ENCODE measurements at places on chromosomes 1 and 21. TPM values are rescaled to one million over a fixed set of nuclear protein-coding genes. Genes with fewer than 3 reads are reported as not detected.

- DNase-seq, result no peak
These were observed 125.8 kb downstream of the PLPP3 start for GRCh38 chr1:56453417-56454078.

- no peak for DNase-seq
These were observed 87.5 kb downstream of the CAMTA1 start for GRCh38 chr1:6872573-6873261.

DNA sequence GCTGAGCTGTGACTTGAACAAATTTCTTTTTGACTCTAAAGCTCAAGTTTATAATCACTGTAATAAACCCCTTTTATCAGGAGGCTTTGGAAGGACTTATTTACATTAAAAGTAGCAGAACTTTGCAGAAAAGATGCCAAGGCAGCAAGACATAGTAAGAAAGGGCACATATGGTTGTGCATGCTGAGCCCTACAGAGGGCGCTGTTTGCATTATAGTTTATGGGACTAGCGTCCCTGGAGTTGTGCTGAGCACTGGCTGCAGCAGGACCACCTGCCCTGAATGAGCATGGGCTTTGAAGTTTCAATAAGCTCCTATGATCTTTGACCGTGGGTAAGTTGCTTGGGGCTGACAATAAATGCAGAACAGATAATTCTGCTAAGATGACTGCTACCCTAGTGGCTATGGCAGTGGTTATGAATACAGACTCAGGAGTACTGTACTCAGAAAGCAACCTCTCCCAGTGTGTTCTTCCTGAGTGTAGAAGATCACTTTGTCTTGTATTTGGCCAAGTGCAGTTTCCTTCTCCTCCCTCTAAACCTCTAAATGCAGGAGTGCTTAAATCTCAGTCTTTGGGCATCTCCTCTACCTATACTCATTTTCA, 45.4 kb upstream of the USP1 start:
- no peak for DNase-seq

GRCh38 chr1:92655197-92655801, 129.6 kb downstream of the EVI5 start:
- DNase-seq, result no peak

DNA sequence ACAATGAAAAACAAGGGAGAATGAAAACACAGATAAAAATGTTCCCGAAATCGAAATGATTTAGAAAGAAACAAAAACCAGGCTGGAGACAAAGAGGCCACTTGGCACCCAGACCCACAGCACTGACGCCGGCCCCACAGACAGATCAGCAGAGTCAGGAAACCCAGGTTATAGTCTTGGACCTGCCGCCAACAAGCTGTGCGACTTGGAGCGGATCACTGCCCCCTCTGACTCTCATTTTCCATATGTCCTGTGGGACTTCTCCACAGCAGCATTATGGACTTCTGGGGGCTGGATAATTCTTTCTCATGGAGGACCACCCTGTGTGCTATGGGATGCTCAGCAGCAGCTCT, 72.4 kb downstream of the MATN1 start:
- no peak for DNase-seq

GRCh38 chr1:106964495-106964894, 92.0 kb upstream of the PRMT6 start:
- no peak for DNase-seq

DNA sequence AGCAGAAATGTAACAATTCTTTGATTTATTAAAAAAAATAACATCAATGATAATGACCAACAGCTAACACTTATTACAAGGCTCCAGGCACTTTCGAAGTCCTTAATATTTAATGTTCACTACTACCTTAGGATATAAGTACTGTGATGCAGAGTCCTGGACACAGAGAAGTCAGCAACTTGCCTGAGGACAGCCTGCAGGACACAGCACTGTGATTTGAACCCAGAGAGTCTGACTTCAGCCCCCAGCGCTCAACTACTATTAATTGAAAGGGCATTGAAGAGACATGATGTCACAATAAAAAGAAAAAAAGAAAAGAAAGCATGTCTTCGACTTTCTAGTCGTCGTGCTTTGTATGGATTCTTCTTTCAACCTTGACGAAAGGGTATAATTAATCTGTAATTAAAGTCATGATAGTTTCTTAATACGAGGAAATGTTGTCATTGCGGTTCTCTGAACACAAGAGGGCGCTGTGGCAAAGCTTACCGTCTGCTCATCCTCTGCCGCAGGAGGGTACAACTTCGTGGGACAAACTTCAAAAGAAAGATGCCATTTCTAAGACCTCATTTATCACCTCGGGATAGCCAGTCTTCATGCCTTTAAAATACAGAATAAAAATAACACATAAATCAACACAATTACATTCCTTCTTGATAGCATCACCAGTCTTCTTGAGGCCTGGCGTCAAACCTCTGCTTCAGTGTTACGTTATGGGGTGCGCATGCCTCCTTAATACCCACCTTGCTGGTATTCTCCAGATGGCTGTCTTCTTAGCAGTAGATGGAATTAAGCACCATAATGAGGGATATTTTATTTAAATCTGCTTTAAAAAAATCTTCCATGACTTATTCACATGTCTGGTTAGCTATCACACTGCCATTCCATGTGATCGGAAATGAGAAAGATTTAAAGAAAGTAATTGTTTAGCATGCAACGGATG, 240.1 kb downstream of the DISC1 start:
- peak; percentile 54 for DNase-seq

Gene TMEM269
- total RNA-seq, result not detected

Gene SLAMF6
- total RNA-seq, result 1.2 TPM

DNA sequence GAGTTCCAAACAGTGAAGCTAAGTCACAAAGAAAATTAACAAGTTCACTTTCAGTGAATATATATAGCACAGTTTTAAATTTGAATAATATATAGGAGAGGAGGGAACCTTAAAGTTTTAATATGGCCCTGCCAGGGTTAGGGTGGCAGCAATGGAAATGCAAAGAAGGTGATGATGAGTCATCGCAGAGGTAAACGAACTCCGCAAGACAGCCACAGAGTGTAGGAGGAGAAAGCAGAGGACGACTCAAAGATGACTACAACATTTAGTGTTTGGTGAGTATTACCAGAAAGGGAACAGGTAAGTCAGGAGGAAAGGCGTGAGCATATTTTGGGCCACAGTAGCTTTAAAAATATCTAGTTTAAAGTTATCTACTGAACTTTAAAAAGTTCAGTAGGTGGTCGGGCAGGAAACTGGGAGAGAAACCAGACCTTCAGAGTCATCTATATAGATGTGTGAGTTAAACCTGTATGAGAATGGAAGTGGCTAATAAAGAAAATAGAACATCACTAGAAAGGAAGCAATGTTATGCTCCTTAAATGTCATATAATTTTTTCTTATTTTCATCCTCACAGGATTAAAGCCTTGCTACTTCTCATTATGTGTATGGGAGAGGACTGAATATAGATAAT, 75.7 kb downstream of the UCHL5 start:
- DNase-seq, result no peak

DNA sequence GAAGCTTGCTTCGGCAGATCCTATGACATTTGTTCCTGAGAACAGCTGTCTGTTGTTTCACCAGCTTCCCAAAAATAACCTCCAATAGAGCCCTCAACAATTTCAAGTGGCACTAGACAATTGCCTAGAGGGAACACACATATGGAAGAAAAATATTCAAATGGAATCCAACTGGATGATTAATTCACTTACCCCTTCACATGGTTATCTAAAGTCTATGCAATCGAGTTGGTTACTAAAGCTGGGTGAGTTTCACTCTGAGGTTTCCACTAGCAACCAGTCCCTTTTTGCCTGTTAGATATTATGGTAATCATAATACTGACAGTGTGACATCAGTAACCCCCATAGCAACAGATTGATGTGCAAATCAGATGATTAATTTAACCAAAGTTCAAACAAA, at the start of gene LEMD1:
TSS of gene LEMD1 (minus strand) at position 259 of the 400 bp plus-strand sequence. CDS start 1,520 bp downstream, outside the sequence.
- DNase-seq, result no peak

GRCh38 chr1:59333626-59334277, 36.9 kb downstream of the FGGY start:
- DNase-seq, result no peak

Gene AADACL4
- not detected for total RNA-seq

Gene TMCO4
- total RNA-seq, result 39.6 TPM

DNA sequence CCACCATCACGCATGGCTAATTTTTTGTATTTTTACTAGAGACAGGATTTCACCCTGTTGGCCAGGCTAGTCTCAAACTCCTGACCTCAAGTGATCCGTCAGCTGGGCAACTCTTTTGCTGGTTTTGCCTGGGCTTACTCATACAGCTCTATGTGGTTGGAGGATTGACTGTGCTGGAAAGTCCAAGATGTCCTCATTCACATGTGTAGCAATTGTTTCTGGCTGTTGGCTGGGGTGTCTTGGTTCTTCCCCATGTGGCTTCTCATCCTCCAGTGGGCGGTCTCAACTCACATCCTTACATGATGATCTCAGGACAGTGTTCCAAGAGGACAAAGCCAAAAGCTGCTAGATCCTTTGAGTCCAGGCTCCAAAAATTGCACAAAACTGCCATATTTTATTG, 53.3 kb downstream of the TEX35 start:
- DNase-seq, result no peak

Gene GJA9
- not detected for total RNA-seq
